ENCODE measurements at places on chromosomes 5 and 9. TPM values are rescaled to one million over a fixed set of nuclear protein-coding genes. Genes with fewer than 3 reads are reported as not detected.
A peak's percentile ranks its signal among the peaks of the same experiment; 100 is the strongest.

GRCh38 chr5:14942212-14942611 is 70.6 kb upstream of the ANKH start:
- no peak for DNase-seq

The CAMK4 gene
- 7.2 TPM for total RNA-seq

DNA sequence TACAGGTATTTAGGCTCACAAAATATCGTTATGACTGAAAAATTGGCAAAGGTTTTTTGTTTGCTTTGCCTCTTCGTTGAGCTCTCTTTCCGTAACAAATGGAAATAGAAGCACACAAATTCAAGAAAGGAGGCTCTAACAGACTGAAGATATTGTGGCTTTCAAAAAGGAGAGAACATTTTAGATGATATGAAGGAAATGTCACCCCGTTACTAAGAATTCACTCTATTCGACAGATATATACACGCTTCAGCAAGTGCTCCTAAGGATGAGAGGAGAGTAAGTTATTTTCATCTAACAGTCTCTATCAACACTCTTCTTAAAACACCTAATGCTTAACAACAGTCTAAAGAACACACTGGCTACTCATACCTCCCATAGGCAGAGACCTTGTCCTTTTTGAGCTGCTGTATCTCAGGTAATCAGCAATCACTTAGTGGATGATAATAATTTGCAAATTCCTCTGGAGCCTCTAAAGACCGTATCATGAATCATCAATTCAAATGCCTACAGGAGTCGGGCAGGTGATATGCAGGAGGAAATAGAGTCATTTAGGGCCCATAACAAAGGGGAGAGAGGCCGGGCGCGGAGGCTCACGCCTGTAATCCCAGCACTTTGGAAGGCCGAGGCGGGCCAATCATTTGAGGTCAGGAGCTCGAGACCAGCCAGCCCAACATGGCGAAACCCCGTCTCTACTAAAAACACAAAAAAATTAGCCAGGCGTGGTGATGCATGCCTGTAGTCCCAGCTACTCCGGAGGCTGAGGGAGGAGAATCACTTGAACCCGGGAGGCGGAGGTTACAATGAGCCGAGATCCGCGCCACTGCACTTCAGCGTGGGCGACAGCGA is 1.4 kb upstream of the HSDL2 start:
- peak; percentile 65 for DNase-seq

The BICD2 gene
- total RNA-seq: 4.2 TPM

The ISCA1 gene
- total RNA-seq: 32.2 TPM

DNA sequence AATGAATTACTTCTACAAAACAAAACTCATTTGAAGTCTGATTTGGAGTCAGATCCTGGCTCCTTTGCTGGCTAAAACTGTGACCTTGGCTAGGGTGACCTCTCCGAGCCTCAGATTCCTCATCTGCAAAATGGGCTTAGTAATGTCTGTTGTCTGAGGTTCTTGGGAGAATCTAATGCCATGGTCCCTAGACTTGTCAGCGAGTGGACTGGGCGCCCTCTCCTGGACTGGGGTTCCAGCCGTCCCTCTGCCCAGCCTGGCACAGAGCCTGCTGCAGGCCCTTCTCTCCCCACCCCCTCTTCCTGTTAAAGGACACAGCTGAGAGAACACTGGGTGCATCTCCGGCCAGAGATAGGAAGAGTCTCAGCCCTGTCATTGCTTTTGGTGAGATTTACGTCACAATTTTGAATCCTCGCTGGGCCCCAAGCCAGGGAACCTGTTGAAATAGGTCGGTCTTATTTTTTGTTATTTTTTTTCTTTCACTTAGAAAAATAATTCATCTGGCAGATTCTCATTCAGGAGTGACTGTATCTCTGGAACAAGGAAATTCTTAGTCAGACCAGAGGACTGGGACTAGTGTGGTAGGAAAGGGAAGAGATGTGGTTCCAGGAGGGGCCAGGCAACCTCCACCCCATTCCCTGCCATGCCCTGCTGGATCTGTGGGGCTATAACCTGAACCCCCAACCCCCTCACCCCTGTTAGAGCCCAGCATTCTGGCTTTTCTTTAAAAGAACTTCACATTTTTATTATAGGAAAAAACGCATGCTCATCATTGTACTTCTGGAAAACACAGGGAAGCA is 48.2 kb upstream of the RPL26L1 start:
- peak; percentile 85 for DNase-seq

- DNase-seq: no peak
Measured at GRCh38 chr5:58056546-58056945, 403.3 kb downstream of the PLK2 start.

DNA sequence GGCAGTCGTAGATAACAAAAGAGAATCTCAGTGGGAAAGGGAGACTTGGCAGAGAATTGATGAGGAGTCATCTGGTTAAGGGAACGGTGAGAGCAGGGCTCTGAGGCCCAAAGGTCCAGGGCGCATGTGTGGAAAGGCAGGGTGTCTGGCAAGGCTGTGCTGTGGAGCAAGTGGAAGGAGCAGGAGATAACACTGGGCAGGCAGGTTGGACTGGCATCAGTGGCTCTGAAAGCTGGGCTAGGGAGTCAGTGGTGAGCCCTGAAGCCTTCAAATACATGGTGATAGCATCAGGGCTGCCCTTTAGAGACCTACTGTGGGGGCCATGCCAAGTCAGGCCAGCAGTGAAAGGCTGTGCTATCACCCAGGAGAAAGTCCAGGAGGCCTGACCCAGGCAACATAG is 131.3 kb downstream of the GABBR2 start:
- no peak for DNase-seq

DNA sequence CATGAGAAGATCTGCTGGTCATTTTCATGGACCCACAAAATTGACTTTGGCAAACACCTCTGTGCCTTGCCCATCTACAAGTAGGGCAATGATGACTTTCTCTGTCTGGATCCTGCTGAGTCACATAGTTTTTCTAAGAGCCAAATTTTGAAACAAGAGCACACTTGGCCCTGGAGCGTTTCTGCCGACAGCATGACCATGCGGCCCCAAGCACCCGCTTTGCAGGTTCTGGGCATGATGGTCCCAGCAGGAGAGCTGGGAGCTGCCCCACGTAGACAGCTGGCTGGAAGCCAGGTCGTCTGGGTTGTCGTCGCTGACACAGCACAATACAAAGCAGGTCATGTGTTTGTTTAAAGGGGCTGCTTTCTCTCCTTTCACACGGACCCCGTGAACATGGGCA is 159.8 kb downstream of the SYK start:
- no peak for DNase-seq

DNA sequence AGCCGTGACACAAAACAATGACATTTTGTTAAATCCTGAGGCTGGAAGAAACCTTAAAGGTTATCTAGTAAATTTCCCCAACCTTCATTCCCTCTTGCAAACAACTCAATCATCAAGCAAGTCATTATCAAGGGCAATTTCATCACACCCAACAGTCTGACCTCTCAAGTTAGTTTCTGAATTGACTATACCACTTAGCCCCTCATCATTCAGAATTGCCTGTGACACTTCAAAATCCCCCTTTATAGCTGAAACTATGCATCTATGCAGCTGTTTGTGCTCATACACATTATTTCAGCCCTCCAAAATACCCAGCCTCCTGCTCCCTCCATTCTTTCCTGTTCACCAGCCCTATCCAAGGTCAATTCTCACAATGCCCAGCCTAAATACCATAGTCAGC is 24.6 kb downstream of the LPAR1 start:
- DNase-seq: no peak

The DMGDH gene
- not detected for total RNA-seq

GRCh38 chr9:18385696-18386490 is 88.1 kb upstream of the ADAMTSL1 start:
- no peak for DNase-seq

DNA sequence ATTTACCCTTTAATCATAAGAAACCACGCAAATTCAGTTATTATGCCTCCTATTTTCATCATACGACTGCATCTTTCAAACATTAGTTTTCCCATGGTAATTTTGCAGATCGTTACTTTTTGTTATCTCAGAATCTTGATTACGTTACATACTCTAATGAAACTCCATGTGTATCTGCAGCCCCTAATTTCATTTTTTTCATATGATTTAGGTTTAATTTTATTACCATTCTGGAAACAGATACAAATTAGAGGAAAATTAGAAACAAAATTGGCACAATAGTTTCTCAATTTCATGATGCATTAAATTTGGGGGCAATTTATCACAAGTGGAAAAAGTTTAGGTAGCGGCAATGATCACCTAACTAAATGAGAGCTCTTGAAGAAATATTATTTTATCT is 52.3 kb downstream of the C9orf153 start:
- no peak for DNase-seq

The AGXT2 gene
- 11.2 TPM for total RNA-seq

DNA sequence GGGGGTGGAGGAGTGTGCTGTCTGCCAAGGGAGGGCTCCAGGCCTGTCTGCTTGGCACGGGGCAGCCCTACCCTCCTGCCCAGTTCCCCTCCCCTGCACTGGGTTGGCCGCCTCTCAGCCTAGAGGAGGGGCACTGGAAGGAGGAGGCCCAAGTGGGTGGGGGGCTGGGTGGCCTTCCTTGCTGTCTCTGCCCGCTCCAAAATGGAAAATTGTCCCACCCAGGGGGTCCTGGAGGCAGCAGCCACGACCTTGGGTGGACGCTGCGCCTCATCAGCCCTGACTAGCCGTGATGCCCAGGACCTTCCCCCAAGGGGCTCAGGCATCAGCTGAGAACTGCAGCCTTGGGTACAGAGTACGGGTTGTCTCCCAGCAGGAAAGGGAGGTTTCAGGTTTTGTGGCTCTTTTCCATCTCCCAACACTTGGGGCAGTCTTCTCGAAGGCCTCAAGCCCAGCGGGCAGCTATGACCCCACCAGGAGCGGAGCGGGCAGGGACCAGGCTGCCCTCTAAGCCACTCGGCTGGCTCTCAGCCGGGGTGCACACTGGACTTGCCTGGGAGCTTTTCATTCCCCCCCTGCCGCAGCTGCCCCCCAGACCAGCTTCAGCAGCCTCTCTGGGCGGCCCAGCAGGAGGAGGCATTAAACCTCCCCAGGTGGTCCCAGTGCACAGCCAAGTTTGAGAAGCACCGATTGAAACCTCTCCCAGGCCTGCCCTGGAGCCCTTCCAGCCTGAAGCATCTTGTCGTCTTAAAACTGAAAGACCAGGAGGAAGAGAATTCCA is 20.6 kb downstream of the NTNG2 start:
- DNase-seq: no peak

DNA sequence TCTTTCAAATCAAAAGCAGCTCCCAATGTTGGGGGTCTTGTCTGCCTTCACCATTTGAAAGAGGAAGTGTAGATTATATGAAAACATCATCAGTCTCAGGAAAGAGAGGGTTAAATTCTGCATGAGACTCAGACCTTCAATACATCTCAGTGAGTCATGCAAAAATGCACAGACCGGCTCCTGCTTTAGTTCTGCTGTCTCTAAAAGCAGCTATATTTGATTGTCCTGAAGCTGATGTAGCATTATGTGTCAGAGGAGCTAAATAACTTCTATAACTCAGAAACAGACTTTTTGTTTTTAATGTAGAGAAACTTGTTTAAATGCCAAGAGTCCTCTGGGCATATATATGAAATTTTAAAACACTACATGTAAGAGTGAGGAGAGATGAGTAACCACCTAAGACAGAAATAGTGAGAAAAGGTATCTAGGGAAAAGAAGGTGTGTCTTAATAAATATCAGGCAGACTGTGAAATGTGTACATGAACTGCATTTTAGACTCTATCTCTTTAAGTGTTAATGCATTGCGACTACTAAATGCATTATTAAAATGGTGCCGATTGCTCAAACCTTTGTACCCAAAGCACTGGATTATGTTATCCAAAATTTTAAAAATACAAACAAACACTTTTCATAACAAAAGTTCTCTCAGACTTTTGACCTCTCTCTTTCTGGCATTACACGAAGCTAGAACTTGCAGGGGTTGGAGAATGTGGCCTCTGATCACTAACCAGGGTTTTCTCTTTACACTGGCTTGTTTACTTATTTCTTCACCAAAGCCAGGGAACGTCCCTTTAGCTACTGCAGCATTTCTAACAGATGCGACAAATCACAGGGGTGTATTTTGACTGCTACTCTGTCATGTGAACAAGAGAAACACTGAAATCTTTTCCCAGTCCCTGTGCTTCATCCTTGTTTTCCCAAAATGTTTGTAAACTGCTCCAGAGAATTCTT is 302.3 kb downstream of the ARL15 start:
- no peak for DNase-seq

DNA sequence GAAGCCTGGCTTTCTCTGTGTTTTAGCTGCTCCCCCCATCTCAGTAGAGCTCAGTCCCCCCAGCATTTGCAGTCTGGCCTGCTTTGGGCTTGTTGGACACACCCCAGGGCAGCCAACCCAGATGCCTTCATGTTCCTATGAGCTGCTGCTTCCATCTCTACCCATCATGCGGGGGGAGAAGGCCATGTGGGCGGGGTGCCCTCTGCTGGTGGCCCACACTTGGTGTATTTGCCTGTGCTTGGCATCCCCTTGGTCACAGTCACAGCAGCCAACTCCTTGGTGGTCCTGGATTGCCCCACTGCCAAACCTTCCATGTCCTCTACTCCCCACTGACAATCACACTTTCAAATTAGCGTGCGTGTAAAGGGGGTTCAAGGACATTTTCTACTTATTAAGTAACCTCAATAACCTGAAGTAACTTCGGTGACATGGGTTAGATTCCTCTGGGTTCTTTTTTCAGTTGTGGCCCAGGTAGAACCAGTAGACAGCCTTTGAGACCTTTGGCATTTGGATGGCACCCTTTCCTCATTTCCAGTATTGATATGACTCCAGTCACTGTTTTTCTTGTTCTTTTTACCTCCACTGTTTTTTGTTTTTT is 42.8 kb downstream of the SNX30 start:
- DNase-seq: peak; percentile 76

- DNase-seq: no peak
Measured at GRCh38 chr5:147439254-147439653, 70.6 kb downstream of the DPYSL3 start.

DNA sequence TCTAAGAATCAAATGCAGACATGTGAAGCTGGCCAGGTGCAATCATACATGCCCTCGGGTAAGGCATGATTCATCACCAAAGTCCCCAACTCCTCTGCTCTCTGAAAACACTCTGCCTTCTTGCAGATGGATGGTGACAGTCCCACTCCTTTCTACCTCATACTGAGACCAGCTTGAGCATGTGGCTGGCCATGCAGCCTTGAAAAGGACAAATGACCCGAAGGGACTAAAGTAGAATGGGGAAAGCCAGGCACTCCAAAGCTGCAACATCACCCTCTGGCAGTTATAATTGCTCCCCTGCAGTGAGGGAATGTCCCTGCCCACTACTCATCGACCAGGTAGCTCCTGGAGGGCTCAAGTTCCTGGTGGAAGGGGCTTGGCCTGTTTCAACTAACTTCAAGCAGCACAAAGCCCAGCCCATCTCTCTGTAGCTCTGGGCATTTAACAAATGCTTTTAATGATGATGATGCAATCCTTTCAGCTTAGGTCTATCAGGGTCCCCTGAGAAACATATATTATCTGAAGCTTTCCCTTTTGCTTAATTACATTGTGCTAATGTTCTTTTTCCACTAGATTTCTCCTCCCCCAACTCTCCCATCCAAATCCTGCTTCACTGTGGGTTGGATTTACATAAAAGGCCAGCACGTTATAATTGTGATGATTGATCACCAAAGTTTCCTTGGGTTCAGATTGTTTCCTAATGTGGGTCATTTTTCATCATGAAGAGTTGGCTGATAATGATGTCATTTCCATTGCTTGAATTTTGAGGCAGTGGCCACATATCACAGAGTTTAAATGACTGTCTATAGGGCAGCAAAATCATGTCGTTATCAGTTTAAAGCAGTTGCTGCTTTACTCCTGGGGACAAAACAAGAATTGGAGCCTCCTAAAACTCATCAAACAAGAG is 436.5 kb upstream of the SLC30A5 start:
- DNase-seq: no peak

Data from Peyer's patch (tissue), 4 donors.